ENCODE measurements at places on chromosomes 5 and 9.

DNA sequence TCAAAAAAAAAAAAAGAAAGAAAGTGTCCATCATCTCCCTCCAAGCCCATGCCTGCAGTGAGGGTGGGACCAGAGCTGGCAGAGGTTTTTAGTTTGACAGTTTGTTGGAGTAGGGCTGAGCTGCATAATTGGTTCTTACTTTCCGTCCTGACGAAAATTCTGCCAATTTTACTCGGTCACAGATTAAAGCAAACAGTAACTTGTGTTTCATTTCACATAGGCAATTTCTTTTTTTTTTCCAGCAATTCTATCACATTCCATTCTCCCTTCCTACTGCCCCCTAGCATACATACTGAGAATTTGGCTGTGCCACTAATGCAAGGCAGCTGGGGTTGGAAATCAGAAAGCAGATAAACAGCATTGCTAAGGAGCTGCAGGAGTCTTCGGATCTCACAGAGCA, 132.4 kb downstream of the FRMD3 start:
- DNase-seq = no peak

DNA sequence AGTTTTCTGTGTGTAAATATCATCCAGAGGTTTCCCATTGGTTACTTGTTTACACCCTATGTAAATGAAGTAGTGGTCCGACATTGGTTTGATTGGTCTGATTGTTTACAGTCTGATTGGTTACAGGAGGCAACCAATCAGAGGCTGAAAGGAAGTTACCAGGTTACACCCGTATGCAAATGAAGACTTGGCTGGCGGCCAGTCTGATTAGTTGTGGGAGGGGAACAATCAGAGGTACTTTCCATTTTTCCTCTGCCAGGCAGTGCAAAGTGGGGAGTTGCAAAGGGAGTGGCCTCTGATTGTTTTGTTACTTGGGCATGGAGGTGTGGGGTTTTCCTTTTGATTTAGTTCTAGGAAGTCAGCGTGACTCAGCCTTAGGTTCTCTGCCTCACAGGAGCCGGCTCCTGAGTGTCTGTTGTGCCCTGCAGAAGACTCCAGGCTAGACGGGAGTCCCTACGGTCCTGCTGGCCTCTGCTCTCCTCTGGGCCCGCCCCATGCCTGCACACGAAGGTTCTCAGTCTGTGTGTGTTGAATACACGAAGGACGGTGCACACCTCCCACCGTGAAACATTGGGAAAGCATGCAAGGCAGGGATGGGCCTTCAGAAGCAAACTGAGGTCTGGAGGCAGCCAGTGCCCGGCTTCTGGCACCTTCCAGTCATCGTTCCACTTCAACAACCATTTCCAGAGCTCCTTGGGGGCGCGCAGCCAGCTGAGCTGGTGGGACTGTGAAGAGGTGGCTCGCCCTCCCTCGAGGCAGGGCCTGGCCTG, 42.9 kb downstream of the OLFM1 start:
- DNase-seq = peak; percentile 19

DNA sequence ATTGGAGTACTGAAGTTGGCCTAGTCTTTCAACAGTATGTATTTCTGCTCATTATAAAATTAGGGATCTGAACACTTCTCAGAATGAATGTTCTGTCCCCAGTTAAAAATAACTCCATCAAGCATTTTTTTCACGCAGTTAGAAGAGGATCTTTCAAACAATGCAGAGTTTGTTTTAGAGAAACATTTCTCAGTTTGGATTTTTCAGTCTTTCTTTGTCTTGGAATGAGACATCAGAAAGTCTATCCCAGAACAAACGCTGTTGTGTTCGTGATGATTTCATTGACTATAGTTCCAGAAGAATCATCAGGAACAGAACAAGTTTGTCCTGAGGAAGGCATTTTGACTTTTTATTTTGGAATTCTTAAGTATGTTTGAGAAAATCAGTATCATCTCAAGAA, 218.7 kb downstream of the ARRDC3 start:
- no peak for DNase-seq

- no peak for DNase-seq
Measured at GRCh38 chr5:59760785-59761348, 132.7 kb downstream of the PDE4D start.

GRCh38 chr9:73148447-73148937, 3.2 kb upstream of the ANXA1 start:
- DNase-seq = no peak

DNA sequence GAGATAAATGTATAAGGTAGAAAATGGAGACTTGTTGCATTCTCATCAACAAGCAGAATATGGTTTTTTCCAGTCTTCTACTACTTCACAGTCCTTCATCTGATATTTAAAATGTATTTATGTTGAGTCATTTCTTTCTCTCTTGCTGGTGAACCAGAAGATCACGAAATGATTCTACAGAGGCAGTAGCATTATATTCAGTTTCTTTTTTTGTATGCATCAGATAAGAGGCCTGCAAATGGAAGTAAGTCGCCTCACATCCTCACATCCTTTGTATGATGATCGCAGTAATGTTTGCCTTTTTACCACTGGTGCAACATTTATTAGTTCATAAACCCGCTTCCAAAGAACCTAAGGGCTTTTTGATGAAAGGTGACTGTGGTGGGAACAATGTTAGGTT, 22.1 kb upstream of the IL13 start:
- no peak for DNase-seq

GRCh38 chr5:1759378-1759970, 40.2 kb downstream of the MRPL36 start:
- DNase-seq = no peak

GRCh38 chr5:41345295-41345694, 132.0 kb upstream of the C6 start:
- DNase-seq = no peak

- DNase-seq = no peak
Measured at GRCh38 chr5:43007246-43007910, 32.7 kb downstream of the ANXA2R start.

- no peak for DNase-seq
Measured at GRCh38 chr5:108529381-108529780, 147.5 kb upstream of the FBXL17 start.

GRCh38 chr9:114203410-114204140, 48.2 kb downstream of the COL27A1 start:
- DNase-seq = no peak

DNA sequence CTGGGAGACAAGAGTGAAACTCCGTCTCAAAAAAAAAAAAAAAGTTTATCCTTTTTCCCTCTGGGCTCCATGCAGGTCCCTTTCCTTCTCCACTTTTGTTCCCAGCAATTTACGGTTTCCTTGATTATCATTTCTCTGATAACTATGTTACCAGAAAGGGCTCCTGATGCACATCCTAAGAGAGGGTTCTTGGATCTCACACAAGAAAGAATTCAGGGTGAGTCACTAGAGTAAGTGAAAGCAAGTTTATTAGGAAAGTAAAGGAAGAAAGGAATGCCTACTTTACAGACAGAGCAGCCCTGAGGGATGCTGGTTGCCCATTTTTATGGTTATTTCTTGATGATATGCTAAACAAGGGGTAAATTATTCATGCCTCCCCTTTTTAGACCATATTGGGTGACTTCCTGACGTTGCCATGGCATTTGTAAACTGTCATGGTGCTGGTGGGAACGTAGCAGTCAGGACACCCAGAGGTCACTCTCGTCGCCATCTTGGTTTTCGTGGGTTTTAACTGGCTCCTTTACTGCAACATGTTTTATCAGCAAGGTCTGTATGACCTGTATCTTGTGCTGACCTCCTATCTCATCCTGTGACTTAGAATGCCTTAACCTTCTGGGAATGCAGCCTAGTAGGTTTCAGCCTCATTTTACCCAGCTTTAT, 13.5 kb upstream of the MELK start:
- no peak for DNase-seq

- DNase-seq = no peak
Measured at GRCh38 chr9:90801241-90801972, at the start of gene SYK. Gene SYK (plus strand): TSS chr9:90801819. CDS start chr9:90843899, 42,080 bp downstream.
